ENCODE measurements at places on chromosomes 3 and 15.

GRCh38 chr3:49397470-49397869, 14.3 kb downstream of the RHOA start:
- DNase-seq = no peak

- DNase-seq = no peak
These were observed 5.8 kb downstream of the ITIH1 start for GRCh38 chr3:52783211-52783555.

GRCh38 chr3:4520033-4520816, 27.1 kb downstream of the ITPR1 start:
- DNase-seq = no peak

DNA sequence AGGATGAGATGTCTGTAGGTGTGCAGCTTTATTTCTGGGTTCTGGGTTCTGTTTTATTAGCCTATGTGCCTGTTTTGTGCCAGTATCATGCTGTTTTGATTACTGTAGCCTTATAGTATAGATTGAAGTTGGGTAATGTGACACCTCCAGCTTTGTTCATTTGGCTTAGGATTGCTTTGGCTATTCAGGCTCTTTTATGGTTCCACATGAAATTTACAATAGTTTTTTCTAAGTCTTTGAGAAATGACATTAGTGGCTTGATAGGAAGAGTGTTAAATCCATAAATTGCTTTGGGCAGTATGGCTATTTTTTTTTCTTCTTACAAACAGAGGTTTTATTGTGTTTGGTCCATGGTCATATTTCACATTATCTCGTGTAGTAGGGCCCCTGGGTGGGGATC, 285.8 kb upstream of the GADL1 start:
- no peak for DNase-seq

GRCh38 chr3:44554626-44555592, at the start of gene ZKSCAN7:
Gene ZKSCAN7 (plus strand): TSS chr3:44555193. CDS start chr3:44557048, 1,855 bp downstream.
- DNase-seq = peak; percentile 57

DNA sequence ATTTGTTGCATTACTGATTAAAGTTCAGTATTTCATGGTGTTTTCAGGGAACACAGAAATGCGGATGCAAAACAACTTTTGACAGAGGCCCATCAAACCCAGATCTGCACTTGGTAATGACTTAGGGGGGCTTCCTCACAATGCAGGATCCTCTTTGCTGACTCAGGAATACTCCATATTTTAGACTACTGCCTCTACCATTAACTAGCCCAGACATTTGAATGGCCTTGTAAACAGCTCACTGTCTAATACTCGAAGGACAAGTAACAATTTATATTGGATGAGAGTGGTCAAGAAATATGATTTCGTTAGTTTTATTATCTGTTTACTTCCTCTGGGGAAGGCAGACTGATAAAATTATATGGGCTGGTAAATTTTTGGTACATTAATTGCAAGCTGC, 9.0 kb upstream of the KIF23 start:
- no peak for DNase-seq

GRCh38 chr3:179265875-179266274, 15.0 kb upstream of the KCNMB3 start:
- DNase-seq = no peak

GRCh38 chr3:37907906-37908305, 46.2 kb downstream of the CTDSPL start:
- DNase-seq = no peak

DNA sequence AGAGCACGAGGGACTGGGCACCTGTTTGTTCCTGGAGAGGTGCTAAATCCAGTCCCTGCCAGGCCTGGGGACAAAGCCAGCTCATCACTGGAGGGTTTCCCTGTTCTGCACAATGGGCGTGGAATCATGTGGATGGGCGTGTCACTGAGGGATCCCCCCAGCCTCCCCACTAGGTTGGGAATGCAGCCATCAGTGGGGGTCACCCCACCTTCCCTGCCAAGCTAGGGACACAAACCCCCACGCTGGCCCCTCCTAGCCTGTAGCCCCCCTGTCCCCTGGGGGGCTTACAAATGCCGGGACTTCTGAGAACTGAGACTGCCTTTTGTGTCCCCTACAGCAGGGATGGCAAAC, 61.9 kb downstream of the NSMCE3 start:
- DNase-seq = no peak

DNA sequence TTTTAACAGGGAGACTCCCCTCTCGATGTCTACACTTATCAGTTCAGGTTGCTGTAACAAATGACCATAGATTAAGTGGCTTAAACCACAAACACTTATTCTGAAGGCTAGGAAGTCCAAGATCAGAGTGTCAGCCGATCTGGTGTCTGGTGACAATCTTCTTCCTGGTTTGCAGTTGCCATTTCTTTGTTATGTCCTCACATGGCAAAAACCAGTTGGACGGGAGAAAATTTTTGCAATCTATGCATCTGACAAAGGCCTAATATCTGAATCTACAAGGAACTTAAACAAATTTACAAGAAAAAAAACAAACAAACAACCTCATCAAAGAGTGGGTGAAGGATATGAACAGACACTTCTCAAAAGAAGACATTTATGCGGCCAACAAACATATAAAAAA, 116.9 kb upstream of the FOXB1 start:
- no peak for DNase-seq

DNA sequence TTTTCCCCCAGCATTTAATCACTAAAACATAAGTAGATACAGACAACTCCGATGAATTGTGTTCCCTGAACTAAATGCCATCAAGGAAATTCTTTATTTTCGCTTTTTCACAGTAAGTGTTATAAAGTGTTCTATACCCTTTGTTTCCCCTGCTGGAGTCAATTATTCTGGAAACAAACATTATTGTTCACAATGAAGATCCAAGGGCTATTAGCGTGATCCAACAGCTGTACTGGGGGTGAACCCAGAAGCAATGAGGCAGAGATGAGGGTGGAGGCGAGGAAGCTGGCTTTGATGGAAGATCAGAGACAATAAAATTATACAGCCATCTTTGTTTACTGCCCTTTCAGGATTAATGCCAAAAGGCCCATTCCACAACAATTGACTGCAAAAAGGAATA, 250.3 kb upstream of the IGF1R start:
- DNase-seq = no peak

GRCh38 chr3:153881201-153881600, 240.0 kb upstream of the ARHGEF26 start:
- no peak for DNase-seq

GRCh38 chr3:22937536-22937935, 265.6 kb upstream of the UBE2E2 start:
- DNase-seq = no peak

- no peak for DNase-seq
These were observed 30.4 kb upstream of the TM4SF1 start for GRCh38 chr3:149407898-149408297.

DNA sequence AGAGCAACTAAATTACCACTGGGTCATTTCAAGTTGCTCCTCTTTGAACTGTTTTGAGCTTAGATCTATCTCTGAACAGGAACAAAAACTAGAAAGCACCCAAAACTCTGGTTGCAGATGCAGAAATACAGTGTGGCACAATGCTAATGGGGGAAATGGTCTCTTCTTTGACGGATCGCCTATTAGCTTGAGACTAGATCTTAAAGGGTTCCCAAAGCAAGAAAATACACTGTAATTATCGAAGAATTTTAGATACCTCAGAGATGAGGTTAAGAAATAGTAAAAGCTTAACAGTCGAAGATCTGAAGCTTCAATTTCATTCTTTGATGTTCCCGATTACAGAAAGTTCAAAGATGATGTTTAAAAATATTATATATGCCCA, 818 bp downstream of the PPP1R2 start:
- no peak for DNase-seq

- no peak for DNase-seq
These were observed 23.5 kb upstream of the LRTM1 start for GRCh38 chr3:54951405-54951804.

DNA sequence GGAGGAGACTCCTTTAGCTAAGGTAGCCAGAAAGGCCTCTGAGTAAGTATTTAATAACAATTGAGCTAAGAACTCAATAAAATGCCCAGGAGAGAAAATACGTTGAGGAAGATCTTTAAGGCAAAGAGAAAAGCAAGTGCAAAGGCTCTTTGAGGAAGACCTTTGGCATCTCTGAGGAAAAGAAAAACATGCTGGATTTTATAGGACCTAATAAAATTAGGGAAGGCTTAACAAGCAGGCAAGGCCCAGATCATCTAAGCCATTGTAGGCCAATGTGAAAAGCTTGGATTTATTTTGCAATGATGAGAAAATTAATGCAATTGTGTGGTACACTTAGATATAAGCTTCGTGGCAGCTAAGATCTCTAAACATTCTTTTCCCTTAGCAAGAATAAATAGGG, 75.7 kb downstream of the P3H2 start:
- DNase-seq = no peak

- DNase-seq = no peak
These were observed 93.5 kb upstream of the ALDH1A3 start for GRCh38 chr15:100786139-100786531.

- DNase-seq = no peak
These were observed 53.6 kb upstream of the MINAR1 start for GRCh38 chr15:79378394-79379109.

DNA sequence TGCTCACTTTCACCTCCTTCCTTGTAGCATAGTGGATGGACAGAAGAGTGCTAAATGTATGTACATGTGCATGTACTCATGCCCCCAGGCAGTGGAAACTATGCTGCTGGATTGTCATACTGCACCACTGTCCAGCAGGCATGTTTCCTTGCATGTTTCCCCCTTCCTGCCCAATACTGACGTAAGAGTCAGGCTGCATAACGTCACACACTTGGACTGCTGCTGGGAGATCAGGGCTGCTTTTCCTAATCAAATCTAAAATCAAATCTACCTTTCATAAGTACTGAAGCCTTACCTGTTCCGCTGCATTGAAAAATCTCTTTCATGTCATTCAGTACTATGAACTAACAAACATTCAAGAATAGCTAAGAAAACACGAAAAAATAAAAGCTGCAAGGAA, 67.9 kb upstream of the ROBO1 start:
- DNase-seq = no peak

DNA sequence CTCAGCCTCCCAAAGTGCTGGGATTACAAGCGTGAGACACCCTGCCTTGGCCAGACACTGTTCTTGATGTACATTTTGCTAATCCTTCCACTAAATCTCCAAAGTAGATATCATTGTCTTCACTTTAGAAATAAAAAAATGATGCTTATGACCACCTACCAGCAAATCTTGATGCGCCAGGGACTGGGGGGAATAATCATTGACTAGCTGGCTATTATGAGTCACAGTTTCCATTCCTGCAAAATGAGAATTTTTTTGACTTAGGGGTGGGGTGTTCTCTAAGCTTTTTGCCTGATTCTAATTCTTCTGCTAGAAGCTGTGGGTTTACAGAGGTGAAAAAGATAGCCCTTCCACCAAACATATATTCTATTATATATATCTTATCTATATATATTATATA, 17.1 kb upstream of the RFC4 start:
- no peak for DNase-seq

GRCh38 chr15:83283138-83283812, 1.2 kb downstream of the BNC1 start:
- no peak for DNase-seq

- DNase-seq = no peak
These were observed 4.2 kb upstream of the SH2D7 start for GRCh38 chr15:78087951-78088772.

DNA sequence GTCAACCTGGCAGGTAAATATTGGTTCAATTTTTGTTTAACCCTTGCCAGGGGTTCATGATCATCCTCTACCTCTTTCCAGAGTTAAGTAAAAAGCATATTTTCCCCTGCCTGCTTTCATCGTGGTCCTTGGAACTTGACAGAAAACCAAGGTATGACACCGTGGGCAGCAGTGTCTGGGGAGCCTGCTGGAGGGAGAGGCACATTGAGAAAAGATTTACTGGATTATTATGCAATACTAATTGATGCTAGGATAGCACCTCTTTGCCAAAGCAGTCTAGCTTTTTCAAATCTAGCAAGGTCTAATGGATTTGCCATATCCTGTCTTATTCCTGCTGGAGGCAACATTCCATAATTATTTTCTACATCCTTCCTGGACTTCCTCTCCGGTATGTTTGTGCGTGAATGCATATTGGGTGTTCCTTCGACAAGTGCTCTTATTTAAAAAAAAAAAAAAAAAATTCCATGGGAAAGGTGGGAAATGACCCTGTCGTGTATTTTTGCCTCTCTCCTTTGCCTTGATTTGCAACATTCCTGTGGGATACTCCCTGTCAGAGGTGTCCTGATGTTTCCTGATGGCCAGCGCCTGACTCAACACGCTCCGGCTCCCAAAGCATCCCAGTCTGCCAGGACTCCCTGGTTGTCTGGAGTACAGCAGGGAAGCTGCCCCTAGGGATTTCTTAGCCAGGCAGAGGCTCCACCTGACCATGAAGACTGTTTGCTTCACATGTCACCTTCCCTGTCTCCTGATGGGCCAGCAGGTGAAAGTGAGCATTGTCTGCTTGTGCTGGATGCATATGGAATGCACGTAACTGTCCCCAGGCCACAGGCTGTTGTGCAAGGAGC, 6.3 kb downstream of the BHLHE40 start:
- DNase-seq = no peak

GRCh38 chr15:100241572-100242482, 99.9 kb downstream of the ADAMTS17 start:
- no peak for DNase-seq

DNA sequence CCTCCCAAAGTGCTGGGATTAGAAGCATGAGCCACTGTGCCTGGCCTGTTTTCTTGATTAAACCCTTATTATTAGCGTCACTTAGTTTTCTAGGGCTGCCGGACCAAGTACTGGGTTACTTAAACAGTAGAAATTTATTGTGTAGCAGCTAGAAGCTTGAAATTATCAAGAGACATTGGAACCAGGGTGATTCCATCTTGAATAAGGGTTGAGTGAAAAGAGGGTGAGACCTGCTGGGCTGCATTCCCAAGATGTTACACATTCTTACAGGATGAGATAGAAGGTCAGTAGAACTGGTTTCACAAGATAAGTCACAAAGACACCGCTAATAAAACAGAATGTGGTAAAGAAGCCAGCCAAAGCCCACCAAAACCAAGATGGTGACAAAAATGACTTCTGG, 18.6 kb upstream of the FSTL1 start:
- no peak for DNase-seq

DNA sequence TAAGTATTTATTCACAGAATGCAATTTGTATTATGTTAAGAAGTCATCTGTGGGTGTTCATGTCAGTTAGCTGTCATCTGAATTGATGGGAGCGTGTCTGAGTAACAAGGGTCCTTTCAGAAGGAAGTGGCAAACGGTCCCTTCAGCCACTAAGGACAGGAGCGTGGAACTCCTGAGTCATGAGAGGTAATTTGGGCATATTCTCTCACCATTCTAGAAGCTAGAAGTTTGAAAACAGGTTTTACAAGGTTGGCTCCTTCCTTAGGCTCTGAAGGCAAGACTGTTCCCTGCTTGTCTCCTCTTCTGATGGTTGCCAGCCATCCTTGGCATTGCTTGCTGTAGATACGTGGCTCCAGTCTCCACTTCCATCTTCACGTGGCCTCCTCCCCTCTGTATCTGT, 19.7 kb downstream of the ABHD2 start:
- no peak for DNase-seq

DNA sequence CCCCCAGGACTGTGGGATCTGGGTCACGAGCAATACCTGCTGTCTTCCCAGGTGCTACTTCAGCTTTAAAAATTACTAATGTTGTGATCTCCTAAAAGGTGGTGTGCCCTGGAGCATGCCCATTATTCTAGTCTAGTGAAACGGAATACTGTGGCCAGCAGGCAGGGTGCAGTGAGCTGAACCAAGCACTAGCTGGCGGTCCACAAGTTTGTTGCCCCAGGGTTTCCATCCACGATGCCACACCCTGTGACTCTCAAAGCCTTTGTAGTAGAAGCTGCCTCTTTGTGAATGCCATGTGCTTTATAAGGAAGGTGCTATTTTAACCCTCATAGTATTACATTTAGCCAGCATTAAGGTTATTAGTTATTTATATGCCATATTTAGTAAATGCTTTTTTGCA, 49.1 kb downstream of the PXYLP1 start:
- no peak for DNase-seq

- no peak for DNase-seq
These were observed 6.5 kb upstream of the BCL2A1 start for GRCh38 chr15:79977431-79978054.
